Stimulated activated naive CD8-positive, alpha-beta T cell treated with anti-CD3 and anti-CD28 coated beads, Interleukin-15, amount 100 ng/mL, for 72 hours (primary cell): ENCODE measurements at places on chromosomes 11 and 22.

GRCh38 chr11:64358907-64359711 lies at the start of gene RPS6KA4:
TSS of gene RPS6KA4 (plus strand) at chr11:64359162. CDS start at chr11:64359236, 74 bp downstream.
- peak; percentile 59 for DNase-seq

DNA sequence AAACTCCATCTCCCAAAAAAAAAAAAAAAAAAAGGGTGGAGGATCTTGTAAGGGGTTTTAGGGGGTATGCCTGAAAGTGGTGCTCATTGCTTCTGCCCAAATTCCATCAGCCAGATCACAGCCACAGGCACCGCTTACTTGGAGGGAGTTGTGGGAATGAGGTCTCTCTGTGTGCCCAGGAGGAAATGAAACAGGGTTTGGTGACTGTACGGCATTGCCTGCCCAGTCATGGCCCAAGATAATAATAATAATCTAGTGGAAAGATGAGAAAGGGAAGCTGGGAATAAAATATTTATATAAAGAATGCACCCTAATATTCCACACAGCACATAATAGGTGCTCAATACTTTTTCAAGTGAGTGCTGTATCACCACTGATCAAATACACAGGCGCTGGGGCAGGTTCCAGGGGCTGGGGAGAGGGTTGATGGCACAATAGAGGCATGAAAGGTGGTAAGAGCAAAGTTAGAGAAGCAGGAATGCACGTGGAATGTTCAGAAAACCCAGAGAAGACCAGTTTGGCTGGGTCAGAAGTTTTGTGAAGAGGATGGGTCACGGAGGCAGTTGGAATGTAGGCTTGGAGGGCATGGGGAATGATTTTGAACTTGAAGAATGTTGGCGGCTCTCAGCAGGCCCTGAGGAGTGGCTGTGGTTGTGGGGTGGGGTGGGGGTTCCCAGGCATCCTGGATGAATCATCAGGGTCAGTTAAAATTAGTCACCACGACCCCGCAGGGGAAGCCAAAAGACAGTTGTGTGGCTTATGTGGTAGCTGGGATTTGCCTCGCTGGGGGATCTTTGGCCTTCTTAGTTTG lies 12.5 kb upstream of the MB start:
- peak; percentile 89 for DNase-seq

DNA sequence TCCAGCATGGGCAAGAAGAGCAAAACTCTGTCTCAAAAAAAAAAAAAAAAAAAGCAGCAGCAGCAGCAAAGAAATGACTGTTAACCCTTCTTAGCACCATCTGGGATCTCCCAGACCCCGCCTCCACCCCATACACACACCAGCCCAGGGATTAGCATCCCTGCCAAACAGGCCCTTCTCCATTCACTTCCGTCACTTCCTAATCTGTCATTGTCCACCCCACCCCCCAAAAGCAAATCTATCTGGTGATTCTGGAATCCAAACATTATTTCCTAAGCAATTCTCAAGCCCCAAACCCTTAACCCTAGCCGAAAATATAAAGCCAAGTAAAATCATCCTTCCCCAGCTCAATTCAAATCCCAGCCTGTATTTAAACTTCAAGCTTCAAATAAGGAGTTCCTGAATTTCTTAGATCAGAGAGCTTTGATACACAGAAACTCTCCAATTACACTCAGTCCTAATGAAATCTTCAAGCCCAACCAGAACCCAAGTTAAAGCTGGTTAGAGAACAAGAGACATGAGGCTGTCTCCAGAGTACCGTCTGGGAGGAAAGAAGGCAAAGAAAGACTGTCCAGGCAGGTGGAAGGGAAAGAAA lies 6.0 kb upstream of the AHNAK start:
- no peak for DNase-seq

DNA sequence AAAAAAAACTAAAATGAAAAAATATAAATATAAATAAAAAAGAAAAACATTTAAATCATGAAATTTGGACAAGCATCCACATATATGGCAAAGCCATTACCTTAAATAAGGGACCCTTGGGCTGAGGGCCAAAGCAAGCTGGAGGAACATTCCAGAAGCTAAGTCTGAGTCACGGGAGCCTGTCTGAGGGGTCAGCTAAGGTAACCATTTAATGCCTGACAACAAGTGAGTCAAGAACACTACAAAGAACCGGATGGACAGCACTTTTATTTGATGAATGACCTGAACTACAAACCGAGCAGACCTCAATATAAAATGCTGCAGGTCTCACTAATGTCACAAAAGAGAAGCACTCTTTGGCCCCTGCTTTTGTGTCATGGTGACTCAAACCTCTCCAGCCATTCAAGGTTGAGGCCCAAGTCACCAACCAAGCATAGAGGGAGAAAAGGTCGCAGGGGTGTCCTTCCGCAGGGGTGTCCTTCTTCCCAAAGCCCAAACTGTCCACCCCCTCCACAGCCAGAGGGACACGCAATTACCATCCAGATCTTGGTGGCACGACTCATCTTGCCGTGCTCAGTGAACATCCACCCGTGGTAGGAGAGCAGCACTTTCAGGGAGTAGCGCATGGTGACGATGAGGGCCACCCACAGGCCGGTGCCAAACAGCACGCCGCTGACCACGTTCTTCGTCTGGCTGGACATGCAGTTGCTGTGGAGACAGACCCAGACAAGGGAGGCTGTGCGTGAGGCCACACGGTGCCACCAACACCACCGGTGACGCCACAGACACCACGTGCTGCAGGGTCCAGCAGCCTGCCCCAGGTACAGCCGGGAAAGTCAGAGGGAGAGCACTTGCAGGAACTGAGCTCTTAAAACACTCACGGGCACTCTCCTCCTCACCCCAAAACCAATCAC lies 34.5 kb downstream of the CPT1A start:
- no peak for DNase-seq

- DNase-seq, result no peak
These were observed 267.0 kb downstream of the TBC1D22A start for GRCh38 chr22:47029244-47030074.
